RPMI8226 (cell line): ENCODE measurements at places on chromosomes 3 and 15.

DNA sequence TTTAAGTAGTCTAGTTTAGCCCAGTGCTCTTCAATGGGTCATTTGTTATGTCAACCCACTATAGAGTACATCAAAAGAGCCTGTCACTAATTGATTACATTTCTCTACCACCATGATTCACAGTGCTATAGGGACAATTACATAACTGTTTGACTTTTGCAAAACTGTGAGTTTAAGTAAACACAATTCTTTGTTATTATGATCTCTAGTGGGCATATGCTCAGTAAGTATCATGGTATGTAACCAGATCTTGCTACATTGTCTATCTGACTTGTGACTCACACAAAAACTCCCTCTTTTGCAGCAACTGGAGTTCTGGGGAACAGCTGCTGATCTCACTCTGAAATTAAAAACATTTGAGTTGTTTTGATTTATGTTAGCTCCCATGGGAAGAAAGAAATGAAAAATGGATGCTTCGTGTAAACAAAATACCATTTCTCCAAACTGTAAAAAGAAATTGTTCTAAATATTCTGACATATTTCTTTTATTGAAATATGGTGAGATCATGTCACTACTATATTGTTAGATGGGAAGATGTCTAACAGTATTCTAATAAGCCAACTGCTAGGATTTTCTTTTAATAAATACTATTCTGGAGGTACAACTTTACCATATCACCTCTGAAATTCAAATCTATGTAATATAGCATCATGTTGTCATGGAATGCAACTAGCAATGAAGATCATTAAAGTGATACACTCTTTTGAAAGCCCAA is 470.4 kb downstream of the ROBO1 start:
- no peak for DNase-seq

GRCh38 chr15:76503121-76503520 is 166.5 kb downstream of the ISL2 start:
- DNase-seq = no peak

DNA sequence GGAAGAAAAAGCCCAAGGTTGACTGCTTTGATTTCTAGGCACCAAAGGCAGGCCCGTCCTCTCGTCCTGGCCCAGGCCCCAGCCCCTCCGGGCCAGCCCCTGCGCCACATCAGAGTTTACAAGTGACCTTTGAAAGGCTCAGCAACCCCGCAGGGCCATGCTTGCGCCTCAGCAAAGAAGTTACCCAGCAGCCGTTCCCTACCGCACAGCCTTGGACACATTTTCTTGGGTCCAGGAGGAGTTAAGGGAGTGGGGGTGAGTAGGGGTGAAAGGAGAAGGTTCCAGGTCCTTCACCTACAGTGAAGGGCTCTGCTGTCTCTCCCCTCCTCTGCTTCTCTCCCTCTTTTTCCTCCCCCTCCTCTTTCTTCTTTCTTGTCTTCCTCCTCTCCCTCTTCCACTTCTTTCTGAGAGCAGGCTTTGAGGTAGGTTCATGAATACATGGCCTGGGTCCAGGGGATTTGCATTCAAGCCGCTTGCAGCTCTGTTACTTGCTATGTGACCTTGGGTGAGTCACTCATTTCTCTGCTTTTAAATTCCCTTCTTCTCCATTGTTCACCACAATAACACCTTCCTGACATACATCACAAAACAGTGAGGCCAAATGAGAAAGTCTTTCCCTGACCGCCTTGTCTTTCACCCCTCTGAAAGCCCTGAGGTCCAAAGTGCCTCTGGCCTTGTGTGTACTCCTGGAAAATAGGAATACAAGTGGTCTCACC is 223.3 kb upstream of the TPRG1 start:
- no peak for DNase-seq

DNA sequence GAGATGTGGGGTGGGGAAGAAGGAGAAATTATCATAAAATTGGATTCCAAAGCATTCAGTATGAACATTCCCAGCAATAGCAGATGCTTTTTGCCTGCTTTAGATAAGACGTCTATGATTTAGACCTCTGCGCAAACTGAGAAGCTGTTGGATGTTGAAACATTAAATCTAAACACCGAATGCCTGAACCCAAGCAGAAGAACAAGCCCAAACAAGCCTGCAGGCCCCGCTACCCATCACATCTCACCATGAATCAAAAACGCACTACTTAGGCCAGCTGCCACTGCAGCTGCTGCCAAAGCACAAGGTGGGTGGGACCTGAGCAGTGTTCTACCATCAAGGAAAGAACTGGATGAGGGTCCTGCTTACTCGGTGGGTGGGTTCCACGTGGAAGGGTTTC is 24.4 kb upstream of the THBS1 start:
- DNase-seq = no peak

DNA sequence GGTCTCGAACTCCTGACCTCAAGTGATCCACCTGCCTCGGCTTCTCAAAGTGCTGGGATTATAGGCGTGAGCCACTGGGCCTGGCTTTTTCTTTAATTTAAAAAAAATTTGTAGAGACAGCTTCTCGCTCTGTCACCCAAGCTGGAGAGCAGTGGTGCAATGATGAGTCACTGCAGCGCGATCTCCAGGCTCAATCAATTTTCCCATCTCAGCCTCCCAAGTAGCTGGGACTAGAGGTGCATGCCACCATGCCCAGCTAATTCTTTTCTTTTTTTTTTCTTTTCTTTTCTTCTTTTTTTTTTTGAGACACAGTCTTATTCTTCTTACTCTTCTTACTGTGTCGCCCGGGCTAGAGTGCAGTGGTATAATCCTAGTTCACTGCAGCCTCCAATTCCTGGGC is 19.8 kb downstream of the TUBGCP4 start:
- DNase-seq = no peak

DNA sequence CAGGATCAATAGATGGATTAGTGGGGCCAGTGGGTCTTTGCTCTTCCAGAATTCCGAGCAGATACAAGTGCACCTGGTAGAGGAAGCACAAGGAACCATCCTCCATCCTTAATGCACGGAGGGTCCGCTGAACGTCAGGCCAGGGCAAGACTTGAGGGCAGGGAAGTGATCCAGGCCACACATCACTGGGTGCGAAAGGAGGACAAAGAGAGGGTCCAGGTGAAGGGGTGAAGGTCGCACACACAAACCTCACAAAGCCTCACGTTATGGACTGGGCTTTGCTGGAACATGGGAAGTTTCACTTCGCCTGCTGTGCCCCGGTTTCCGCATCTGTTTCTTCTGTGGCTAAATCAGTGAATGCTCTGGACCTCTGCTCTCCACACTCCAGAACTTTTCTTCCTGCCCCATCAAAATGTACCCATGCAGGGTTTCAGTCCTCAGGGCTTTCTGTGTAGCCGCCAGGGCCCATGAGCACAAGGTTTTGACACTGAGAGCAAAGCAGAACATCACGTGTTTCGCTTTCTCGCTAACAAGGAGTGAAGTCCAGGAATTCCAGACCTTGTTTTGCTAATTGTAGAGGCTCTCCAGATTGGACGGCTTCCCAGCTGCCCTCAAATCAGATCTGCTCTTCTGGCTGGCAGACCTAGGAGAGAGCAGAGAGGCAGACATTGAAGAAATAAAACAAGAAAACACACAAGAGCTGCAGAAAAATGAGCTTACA is 56.3 kb downstream of the KLF15 start:
- no peak for DNase-seq

DNA sequence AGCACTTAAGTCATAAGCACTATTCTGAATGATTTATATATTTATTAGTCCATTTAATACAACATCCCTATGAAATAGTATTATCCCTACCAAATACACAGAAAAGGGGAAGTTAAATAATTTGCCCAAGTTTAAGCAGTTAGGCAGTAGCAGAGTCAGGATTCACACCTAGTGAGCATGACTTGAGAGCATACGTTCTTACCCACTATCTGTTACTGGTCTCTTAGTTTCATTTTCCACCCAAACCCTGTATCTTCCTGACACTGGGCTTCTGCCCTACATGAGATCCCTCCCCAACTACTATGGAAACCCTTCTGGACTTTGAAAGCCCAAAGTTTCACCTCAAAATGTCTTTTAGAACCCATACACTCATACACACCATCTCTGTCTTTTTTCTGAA is 4.4 kb upstream of the ATOSA start:
- peak; percentile 69 for DNase-seq

DNA sequence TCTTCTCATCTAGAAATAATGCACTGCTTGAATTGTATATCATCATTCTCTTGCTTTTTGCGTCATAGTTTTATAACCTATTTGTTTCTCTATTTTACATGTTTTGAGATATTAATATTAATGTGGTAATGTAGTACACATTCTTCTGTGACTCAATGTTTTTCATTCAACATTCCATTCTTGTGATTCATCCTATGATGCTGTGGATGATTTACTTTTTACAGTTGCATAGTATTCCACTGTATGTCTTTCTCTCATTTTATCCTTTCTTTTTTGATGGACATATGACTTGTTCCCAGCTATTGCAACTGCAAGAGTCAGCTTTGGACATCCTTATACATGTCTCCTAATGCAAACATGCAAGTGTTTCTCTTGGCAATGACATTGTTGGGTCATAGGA is 20.6 kb upstream of the VEPH1 start:
- no peak for DNase-seq

GRCh38 chr15:73323956-73324355 is 44.8 kb downstream of the HCN4 start:
- DNase-seq = no peak

DNA sequence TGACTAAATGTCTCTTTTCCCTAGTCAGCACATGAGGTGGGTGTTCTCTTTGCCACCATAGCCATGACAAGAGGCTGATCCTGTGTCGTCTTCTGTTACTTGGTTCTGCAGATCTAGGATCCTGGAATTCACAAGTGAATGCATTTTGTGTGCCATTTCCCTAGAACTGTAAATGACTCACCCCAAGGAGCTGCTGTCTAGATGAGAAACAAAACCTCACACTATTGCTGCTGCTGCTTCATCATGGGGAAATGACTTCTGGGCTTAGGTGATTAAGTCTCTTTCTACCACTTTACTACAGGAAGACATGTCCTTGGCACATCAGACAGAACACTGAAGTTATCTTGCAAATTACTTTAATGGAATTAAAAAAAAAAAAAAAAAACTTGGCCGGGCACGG is 54.9 kb downstream of the SLCO3A1 start:
- no peak for DNase-seq

DNA sequence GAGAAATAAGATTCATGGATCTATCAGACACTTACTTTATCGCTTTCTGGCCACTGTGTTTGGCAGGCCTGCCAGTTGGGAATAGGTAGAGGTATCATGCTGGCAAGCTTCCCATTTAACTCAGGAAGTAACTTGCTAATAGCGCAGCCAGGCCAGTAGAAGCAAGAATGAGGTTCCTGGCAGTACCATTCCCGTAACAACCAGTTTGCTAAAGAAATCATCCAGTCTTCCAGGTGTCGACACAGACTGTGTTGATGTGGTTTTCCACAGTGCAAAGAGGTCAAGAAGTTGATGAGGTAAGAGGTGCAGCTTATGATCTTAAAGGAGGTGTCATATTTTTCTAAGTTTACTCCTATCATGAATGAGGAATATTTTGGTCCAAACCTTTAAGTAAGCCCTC is 46.2 kb downstream of the DPH6 start:
- no peak for DNase-seq
